IPS-NIHi11 (cell line): ENCODE measurements at places on chromosomes 13 and 19.

- DNase-seq = no peak
Measured at GRCh38 chr19:15234431-15235130, 2.3 kb upstream of the EPHX3 start.

GRCh38 chr19:49453757-49454240 is 774 bp downstream of the ALDH16A1 start:
- no peak for DNase-seq

DNA sequence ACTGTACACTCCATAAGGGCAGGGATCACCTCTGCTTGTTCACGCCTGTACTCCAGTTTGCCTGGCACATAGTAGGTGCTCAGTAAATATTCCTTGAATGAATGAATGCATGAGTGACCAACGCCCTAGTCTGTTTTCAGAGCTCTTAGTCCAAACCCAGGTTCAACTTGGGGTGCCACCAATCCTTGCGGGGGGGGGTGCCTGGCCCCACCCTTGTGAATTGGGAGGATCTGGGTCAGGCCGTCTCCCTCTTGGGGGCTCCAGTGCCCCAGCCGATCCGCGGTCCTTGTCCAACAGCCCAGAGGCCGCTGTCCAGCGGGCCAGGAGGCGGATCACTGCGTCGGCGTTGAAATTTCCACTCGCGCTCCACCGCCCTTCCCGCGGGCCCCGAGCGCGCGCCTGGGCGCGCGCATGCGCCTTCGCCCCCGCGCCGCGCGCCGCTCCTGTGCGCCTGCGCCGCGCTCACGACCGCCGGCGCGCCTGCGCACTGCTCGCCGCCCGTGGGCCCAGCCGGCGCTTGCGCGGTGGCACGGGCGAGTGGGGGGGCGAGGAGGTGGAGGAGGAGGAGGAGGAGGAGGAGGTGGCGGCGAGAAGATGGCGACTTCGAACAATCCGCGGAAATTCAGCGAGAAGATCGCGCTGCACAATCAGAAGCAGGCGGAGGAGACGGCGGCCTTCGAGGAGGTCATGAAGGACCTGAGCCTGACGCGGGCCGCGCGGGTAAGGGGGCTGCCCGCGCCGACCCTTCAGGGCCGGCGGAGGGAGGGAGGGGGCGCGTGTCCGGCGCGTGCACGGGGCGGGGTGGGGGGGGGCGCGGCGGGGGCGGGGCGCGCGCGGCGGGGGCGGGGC is at the start of gene CRTC1:
Gene CRTC1 (plus strand): TSS at position 572 of the 849 bp plus-strand sequence. CDS start 23 bp downstream, at position 595.
- DNase-seq = peak; percentile 98

GRCh38 chr19:55605637-55606470 is at the start of gene ZNF865:
Gene ZNF865 (plus strand): TSS chr19:55605647. CDS start chr19:55613619, 7,972 bp downstream.
- DNase-seq = peak; percentile 81

GRCh38 chr19:46269101-46269500 is 27.7 kb upstream of the HIF3A start:
- no peak for DNase-seq

DNA sequence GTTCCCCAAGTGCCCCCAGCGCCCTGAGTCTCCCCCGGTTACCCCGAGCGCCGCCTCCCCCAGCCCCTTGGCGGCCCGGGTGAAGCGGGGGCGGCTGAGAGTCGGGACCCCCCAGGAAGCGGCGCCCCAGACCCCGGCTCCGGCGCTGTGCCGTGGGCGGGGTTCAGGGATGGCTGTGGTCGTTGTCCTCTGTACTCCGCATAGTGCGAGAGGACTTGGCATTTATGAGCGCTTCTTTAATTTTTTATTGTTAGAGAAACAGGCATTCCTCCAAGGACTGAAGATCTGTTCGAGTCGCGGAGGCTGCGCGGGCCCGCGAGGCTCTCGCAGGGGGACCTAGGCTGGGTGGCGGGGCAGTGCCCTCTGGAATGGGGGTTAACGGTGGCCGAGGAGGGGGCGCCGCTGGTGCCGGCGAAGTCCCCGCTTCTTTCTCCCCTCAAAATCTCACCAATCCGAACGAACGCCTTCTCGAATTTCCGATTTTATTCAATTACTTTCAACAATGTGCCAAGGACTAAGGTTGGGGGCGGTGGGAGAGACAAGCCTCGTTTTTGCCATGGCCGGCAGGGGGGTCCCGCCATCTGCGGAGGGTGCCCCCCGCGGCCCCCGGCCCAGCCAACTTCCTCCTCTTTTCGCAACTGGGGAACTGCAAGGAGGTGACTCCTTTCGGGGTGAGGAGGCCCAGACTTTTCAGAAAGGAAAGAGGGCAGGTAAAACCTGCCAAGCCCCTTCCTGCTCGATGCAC is 596 bp upstream of the GJB2 start:
- DNase-seq = no peak

DNA sequence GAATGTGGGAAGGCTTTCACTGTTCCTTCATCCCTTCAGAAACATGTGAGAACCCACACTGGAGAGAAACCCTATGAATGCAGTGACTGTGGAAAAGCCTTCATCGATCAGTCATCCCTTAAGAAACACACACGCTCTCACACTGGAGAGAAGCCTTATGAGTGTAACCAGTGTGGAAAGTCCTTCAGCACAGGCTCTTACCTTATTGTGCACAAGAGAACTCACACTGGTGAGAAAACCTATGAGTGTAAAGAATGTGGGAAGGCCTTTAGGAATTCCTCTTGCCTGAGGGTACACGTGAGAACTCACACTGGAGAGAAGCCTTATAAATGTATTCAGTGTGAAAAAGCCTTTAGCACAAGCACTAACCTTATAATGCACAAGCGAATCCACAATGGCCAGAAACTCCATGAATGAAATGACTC is 18.6 kb downstream of the ZNF177 start:
- no peak for DNase-seq

- DNase-seq = no peak
Measured at GRCh38 chr19:51994048-51994644, 7.5 kb upstream of the ZNF350 start.

DNA sequence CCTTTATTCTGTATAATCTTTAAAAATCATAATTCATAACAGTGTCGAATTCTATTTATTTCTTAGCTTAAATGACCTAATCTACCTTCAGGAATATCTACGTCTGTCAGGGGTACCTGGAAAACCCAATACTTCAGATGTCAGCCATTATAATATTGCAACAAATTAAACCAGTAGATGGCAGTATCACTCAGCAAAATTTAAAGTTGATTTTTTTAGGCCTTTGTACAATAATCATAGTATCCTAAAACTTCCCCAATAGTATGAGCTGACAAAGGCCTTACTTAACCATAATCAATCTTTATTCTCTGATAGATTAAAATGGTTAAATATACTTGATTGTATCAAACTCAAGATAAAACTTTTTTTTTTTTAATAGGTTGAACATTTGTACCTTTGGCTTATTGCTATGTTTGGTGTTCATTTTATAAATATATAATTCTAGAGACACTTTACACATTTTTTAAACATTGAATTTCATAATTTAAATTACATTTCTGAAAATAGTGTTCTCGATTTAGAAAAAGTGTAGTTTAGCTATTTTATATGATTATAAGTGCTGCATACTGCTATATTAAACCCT is 830.2 kb upstream of the SPRY2 start:
- peak; percentile 26 for DNase-seq

DNA sequence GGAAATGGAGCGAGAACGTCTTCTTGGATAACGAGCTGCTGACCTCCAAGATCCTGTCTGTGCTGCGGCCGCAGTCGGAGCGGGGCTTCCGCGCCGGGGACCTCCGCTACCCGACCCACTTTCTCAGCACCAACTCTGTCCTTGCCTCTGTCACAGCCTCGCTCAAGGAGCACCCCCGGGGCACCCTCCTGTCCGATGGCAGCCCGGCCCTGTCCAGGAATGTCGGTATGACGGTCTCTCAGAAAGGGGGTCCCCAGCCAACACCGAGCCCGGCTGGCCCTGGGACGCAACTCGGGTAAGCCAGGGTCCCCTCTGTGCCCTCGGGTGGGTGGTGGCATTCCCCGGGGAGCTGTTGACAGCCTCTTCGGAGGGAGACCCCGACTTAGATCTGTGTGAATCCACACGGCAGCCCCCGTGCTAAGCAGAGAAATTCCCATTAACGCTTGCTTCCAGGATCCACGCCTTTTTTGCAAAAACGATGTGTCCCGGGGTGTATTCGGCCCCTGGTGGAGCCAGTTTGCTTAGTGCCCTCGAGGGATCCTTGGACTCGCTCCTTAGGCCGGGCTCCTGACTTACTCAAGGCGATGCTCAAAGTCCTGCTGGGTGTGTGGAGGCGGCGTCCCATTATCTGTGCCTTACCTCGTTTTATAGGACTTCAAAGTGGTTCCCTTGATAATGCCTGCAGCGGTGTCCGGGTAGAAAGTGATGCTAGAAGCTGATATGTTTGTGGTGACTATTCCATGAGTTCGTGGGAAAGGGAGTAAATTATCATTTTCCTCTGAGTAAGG is 48.5 kb downstream of the PEX11G start:
- no peak for DNase-seq

- DNase-seq = no peak
Measured at GRCh38 chr13:92414851-92415250, 811.8 kb upstream of the GPC6 start.

DNA sequence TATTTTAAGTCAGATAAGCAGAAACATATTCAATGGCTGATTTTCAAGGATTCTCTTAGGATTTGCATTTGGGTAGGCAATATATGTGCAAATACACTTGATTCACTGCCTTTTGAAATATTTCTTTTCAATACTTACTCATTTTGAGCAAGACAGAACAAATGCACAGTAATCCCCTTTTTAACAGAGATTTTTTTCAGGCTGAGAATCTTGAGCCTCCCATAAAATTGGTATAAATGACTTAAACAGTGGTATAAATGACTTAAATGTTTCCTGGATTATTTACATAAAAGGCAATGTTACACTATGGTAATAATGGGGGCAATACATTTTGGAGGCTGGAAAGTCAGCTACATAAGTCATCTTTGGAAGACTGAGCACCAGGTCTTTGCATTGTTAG is 389.0 kb downstream of the OLFM4 start:
- no peak for DNase-seq

DNA sequence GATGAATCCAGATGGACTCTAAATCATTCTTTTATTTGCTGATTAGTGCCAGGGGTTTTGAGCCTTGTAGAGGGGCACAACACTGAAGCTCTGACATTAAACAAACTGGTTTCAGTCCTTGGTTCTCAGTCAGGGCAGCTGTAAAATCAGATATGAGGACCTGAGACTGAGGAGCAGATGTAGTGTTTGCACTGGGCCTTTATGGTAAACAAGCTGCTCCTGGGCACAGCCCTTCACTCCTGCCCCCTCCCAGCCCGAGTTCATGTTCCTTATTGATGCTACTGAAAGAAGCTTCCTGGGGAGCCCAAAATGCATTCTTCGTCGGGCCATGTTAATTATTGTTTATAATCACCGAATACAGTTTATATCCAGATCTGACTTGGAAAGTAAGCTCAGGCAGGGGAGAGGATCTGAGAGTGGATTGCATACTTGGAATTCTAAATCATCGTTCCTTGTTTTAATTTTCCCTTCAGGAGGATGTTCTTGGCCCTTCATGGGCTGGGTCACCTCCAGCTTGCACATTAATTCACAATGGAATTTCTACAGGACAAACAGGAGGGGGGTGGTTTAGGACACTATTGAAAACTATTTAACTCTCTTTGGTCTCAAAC is 213.5 kb downstream of the FGF9 start:
- no peak for DNase-seq

GRCh38 chr19:45344621-45345505 is 4.3 kb downstream of the KLC3 start:
- peak; percentile 32 for DNase-seq

DNA sequence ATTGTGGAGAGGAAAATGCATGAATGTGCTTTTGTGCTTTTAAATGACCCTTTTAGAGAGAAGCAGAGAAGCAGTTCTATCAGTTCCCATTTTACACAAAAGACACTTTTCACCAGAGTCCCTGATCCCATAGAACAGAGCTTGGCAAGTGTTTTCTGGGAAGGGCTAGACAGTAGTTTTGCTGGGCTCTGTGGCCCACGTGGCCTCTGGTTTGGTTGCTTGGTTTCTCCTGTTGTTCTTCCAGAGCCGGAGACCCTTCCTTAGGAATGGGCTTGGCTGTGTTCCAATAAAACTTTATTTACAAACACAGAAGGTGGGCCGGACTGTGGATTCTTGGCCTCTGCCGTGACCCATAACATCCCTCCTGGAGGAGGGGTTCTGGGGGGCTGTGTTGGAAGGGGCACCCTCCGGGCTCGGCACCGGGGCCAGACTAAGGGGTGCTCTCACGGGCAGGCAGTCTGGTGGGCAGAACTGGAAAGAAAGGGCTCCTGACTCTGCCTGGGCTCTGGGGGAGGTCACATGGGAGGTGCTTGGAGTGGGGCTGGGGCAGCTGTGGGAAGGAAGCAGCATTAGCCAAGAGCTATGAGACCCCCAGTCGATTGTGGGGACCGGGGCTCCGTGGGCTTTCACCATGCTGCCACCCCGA is 3.2 kb downstream of the SPPL2B start:
- no peak for DNase-seq

DNA sequence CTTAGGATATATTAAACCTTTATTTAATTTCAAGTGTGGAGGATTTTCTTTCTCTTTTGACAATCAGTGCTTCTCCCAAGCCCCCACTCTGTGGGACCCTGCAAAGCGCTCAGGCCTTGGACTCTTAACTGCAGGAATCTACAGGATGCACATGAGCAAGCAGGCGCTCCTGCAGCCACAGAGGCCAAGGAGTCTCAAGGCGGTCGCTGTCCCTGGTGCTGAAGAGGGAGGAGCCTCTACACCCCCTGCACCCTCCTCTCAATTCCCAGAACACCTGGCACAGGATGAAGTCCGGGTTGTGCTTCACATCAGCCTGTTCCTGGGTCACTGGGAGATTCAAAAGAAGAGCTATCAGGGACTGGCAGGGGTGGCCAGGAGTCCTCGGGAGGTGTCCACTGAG is 13.5 kb downstream of the OR10H4 start:
- DNase-seq = no peak

DNA sequence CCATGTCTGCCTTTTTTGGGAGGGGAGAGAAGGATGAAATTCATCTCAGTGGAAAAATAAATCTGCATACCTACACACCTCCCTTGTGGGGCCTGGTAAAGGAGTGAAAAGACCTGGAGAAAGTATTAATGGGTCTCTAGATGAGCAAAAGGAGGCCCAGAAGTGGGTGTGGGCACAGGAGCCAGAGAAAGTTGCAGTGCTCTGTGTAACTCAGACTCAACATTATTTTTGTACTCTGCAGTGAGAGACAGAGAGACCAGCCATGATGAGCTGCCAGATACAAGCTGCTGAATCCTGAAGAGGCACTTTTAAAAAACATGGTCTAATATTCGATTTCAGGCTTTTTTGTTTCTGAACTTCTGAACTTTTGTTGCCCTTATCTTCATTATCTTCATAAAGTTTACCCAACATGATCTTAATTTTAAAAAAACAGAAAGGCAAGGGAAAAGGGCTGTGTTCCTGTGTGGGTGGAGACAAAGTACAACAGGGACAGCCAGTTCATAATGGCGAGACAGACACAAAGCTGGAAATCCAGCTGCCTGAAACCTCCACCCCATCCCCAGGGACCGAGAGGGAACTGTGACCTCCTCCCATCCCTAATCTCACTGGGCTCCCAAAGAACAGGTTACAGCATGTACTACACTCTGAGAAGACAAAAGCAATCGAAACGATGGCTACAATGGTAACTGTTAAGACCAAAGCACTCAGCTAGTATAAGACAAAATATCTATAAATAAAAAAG is 77.2 kb downstream of the KLF12 start:
- DNase-seq = no peak
